ENCODE measurements at places on chromosomes 6 and 20.

GRCh38 chr6:21996425-21997118 lies 300.3 kb downstream of the PRL start:
- DNase-seq: no peak

GRCh38 chr6:2841264-2842138 lies at the start of gene SERPINB1:
SERPINB1 (minus strand) TSS chr6:2841863; CDS start chr6:2840586, 1,277 bp downstream.
- peak; percentile 94 for DNase-seq

GRCh38 chr20:21944227-21944626 lies 238.8 kb downstream of the PAX1 start:
- DNase-seq: no peak

GRCh38 chr6:1679031-1679687 lies 69.4 kb downstream of the FOXC1 start:
- DNase-seq: no peak

- DNase-seq: no peak
Observed at GRCh38 chr6:19866985-19867627, 29.9 kb downstream of the ID4 start.

DNA sequence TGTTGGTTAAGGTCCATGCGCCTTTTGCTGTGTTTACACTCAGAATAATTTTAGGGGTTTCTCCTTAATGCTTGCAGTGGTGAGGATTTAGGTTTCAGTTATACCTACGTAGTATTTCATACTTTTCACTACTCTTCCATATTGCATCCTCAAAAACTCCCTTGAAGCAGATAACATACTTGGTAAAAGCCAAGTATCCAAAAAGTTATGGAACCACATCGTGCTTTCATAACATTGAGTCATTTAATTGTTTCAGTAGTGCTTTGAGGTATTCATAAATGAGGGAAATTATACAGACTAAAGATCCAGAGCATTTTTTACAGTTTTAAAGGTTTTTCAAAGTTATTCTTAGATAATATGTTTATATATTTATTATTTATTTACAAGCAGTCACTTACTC lies 4.0 kb upstream of the ATXN1 start:
- no peak for DNase-seq

- no peak for DNase-seq
Observed at GRCh38 chr6:135842618-135843392, 8.7 kb upstream of the PDE7B start.

GRCh38 chr6:53975941-53976615 lies 135.2 kb upstream of the MLIP start:
- no peak for DNase-seq

GRCh38 chr20:37584238-37584807 lies 56.6 kb upstream of the BLCAP start:
- no peak for DNase-seq

DNA sequence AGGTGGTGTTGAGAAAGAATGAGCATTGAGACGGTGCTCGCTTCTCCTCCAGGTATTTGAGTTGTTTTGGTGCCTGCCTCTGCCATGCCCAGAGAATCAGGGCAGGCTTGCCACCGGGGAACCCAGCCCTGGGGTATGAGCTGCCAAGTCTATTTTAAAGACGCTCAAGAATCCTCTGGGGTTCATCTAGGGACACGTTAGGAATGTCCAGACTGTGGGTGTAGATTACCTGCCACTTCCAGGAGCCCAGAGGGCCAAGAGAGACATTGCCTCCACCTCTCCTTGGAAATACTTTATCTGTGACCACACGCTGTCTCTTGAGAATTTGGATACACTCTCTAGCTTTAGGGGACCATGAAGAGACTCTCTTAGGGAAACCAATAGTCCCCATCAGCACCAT lies 28.3 kb downstream of the SAYSD1 start:
- no peak for DNase-seq

- DNase-seq: no peak
Observed at GRCh38 chr20:3738111-3739053, 5.9 kb downstream of the HSPA12B start.

- DNase-seq: no peak
Observed at GRCh38 chr20:3334156-3334943, 73.1 kb downstream of the DNAAF9 start.

DNA sequence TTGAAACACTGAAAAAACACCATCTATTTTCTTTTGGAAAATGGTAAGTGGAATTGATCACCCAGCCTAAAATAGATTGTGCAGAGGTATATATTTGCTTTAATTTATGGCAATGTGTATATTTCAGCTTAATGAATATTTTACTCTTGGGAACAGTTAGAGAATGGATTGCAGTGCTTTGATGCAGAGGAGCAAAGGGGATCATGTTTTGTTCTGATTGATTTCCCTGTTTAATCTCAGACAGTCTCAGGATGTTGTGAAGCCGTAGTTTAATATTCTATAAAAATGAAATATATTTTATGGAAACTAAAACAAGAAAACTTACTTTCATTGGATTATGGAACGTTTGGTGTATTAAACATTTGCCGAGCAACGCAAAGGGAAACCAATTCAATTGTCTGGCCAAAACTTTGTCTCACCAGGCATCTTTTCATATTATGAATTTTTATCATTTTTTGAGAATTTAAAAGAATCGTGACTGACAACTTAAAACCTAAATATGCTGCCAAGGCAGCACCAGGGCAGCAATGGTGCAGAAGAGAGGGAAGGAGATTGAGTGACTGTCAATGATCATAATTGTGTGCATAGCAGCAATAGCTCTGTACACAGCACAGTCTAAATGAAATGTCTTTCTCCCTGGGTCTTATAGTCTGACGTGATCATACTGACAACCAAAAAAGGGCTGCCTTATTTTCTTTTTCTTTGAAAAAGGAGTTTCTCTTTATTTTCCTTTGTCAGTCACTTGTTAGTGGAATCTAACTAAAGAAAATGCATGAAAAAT lies 105.5 kb upstream of the EPHA7 start:
- no peak for DNase-seq

DNA sequence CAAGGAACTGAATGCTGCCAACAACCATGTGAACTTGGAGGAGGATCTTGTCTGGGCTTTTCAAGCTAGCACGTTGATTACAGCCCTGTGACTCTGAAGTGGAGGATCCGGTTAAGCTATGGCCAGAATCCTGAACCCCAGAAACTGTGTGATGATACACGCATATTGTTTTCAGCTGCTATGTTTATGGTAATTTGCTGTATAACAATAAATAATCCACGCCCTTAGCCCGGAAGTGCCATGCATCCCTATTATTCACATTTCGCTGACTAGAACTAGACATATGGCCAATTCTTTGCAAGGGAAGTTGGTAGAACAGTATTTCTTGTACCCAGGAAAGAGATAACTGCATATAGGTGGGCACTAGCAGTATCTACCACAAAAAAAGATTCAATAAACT lies 510.8 kb upstream of the BTBD3 start:
- DNase-seq: no peak

DNA sequence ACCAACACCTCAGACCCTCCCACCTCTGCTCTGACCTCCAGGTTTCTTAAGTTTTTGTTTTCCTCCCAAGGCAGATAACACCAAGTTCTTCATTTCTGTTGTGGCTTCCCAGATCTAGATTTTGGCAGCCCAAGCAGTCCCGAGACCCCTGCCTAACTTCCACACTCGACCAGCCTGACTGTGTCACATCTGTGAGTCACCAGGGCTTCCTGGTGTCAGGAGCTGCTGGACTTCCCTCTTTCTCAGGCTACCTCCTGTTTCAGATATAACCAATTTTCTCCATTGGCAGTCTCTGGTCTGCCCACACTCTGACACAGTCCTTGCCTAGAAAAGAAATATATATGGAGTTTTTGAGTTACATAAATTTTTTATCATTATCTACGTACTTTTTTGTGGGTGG lies 46.1 kb upstream of the CCN6 start:
- DNase-seq: no peak

- DNase-seq: no peak
Observed at GRCh38 chr6:108476847-108477430, 83.8 kb upstream of the FOXO3 start.

DNA sequence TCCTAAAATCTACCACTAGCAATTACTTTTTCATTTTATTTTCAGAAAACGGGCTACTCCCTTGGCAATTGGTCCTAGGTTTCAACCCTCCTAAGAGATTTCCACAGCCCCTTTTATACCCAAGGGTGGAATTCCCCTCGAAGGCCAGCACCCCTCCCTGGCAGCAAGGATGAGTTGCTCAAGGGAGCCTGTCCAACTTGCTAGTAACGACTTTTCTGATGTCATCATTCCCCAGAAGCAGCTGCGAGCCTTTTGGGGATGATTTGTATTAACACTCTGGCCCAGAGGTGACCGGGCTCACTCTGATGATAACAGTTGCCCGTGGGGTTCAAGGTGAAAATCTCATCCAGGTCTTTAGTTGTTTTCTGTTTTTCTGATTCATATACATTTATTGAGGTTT lies 30.7 kb upstream of the NAA20 start:
- no peak for DNase-seq

- DNase-seq: no peak
Observed at GRCh38 chr6:86966271-86966670, 28.9 kb downstream of the HTR1E start.

GRCh38 chr20:16709017-16709416 lies 20.8 kb upstream of the SNRPB2 start:
- no peak for DNase-seq

DNA sequence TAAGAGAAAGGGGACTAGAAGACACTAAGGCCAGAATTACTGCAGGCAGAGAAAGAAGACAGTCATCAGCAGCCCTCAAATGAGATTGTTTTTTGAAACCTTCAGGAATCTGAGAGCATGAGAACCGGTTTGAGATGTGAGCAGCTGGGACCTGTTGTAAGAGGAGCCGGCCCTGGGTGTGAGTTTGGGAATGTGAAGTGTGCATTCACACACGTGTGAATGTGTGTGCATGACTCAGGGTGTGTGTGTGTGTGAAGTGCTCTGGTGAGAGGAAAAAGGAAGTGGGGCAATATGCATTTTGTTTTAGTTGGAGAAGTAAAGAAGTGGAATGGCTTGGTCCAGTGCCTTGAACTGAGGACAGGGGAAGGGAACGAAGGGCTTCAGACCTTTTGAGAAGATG lies 4.3 kb downstream of the SCUBE3 start:
- DNase-seq: no peak

All from stimulated activated CD8-positive, alpha-beta memory T cell treated with anti-CD3 and anti-CD28 coated beads, Interleukin-15, amount 100 ng/mL, for 48 hours (primary cell).